ENCODE measurements at places on chromosomes 2 and 18. TPM values are rescaled to one million over a fixed set of nuclear protein-coding genes. Genes with fewer than 3 reads are reported as not detected.

DNA sequence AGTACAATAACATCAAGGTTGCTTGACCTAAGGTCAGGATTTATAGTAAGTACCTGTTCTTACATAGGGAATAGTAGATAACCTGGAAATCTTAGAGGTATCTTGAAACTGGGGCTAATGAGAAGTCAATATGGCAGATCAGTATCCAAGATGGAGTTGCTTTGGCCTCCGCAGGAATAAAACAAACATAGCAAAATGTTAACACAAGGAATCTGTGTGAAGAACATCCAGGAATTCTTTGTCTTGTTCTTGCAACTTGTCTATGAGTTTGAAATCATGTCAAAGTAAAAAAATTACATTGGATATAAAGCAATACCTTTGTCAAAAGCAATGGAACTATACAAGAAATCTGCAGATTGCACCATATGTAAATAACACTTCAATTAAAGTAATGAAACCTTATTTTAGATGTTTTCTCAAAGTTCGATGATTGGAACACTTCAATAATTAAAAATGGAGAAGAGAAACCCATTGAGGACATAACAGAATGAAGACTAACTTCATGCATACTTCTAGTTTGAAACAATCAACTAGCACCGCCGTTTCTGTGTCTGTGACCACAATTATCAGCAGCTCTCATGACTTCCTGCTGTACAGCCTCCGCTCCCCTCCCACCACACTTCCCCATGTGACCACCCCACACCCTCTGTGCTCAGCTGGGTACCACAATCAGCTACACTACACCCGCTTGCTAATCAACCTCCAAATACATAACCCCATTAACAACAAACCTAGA, 27.6 kb downstream of the C2orf76 start:
- peak; percentile 61 for DNase-seq

DNA sequence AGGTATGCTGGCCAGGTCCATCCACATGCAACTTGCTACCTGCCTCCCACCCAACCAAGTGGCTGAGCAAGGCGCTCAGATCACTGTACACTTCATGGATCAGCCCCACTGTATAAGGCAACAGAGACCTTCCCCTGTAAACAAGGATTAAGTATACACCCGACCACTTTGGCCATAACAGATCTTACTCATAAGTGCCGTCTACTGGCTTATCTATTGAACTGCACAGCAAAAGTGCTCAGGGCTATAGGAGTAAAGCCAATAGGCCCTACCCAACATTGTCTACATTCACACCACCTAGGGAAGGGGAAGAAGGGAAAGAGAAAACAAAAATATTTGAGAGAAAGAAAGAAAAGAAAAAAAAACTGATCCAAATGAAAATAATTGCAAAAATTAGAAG, 663.9 kb upstream of the LRRTM1 start:
- no peak for DNase-seq

DNA sequence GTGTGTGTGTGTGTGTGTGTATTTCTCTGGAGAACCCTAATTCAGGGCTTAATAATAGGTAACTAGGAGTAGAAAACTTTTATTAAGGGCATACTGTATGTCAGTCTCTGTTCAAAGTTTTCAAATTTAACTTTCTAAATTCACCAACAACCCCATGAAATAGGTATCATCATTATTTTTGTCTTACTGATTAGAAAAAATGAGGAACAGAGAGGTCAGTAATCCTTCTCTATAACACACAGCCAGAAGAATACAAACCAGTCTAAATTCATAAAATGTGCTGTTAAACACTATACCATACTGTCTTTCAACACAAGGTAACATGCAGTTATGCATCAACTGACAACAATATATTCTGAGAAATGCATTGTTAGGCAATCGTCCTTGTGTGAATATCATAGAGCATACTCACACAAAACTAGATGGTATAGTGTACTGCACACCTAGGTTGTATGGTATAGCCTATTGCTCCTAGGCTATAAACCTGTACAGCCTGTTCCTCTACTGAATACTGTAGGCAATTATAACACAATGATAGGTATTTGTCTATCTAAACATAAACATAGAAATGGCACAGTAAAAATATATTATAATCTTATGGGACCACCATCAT, 143.1 kb downstream of the PTH2R start:
- DNase-seq = no peak

DNA sequence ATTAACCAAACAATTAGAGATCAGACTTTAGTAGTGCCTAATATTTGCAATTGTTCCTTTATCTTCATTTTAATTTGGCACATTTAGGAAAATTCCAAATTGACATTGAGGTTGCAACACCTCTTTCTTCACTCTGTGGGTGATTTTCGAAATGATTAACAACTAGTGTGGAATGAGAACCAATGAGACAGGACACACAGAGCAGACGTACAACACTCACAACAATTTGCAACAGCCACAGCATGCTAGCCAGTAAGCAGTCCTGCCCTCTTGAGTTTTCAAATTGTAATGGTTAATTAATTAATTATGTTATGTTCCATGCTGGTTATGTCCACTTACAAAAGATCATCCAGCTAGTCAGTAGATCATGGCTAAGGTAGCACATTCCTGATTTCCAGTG, 339.3 kb downstream of the LRP1B start:
- no peak for DNase-seq

- no peak for DNase-seq
Measured at GRCh38 chr2:55961318-55961911, 37.8 kb upstream of the EFEMP1 start.

DNA sequence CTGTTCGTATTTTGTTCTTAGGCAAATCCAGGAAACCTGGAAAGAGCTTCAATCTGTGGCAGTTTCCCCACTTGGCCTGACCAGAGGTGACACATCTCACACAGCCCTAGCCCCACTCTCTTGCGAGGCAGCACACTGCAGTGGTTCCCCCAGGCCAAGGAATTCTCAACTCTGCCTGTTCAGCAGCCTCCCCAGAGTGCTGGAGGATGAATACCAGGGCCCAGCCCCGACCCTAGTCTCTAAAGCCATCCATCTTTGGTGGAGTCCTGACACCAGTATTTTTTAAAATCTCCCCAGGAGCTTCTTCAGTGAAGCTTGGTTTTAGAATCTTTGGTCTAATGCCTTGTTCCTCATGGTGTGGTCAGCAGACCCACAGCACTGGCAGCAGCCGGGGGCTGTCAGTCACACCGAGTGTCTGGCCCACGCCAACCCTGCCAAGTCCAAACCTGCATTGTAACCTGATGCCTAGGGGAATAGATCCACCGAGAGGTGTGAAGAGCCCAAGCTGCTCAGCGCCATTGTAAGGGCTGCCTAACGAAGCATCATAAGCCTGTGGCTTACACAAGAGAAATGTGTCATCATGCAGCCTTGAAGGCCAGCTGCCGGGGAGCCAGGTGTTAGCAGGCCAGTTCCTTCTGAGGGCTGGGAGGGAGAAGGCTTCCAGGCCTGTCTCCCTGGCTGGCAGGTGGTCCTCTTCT, 428.7 kb upstream of the ID2 start:
- DNase-seq = no peak

- DNase-seq = no peak
Measured at GRCh38 chr2:217662984-217663602, 339.7 kb downstream of the TNS1 start.

DNA sequence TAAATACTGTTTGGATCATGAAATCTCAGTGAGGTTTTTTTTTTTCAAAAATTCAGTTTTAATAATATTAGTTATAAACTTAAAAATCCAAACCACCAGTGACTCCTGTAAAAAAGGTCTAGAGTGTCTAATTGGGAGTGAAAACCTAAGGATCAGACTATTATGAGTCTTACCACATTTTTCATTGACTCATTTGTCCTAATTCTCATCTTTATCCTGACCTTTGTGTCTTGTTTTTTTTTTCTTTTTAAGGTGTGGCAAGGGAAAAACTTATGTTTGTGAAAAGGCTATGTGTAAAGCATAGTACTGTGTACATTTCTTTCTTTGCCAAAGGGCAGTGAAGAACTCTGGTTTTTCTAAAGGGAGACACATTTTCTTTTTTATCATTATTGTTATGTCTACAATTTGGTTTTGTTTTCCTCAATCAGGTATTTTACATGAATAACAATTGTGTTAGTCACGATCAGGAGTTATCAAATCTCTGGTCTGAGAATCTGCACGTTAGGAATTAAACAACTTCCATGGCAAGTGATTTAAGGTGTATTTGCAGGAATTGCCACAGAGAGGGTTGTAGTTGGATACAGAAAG, 52.6 kb downstream of the RHBDD1 start:
- no peak for DNase-seq

DNA sequence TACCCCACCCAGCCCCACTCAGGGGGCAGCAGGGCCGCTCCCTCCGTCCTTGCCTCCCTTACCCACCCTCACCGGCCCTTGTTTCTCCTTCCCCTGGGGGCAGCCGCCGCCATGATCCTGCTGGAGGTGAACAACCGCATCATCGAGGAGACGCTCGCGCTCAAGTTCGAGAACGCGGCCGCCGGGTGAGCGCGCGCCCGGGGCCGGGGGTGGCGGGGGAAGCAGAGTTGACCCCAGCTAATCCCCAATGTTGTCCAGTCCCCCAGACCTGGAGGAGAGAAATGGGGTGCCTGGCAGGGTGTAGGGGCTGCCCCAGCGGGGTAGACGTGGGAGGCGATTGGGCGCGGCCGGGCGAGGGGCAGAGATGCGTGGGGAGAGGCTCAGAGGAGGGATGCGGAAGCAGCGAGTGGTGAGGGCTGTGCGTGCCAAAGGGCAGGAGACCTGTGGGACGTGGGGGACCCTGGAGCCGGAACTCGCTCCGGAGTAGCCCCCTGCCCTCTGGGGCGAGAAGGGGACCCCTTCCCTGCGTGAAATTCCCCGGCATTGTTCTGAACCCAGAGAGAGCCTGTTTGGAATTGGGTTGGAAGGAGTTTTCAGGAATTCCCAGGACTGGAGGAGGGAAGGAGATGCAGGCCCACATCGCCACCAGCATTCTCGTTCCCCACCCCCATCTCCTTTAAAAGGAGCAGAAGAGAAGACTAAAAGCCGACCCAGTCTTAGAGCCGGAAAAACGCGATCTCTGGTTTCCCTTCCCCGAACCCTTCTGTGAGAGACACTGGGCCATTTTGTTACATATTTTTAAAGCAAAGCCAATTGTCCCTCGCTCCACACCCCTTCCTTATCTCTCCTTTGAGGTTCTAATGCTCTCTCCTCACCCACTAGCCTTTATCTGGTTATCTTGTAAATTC, 625 bp downstream of the ARPC2 start:
- peak; percentile 88 for DNase-seq

- DNase-seq = no peak
Measured at GRCh38 chr18:75209951-75210258, 692 bp upstream of the TSHZ1 start.

Gene ATG16L1
- 20.5 TPM for total RNA-seq

Gene SAG
- not detected for total RNA-seq
